ENCODE measurements at places on chromosomes 1 and 21. TPM values are rescaled to one million over a fixed set of nuclear protein-coding genes. Genes with fewer than 3 reads are reported as not detected.

SRGAP2C gene
- total RNA-seq, result 21.5 TPM

MYOM3 gene
- 0.70 TPM for total RNA-seq

DNA sequence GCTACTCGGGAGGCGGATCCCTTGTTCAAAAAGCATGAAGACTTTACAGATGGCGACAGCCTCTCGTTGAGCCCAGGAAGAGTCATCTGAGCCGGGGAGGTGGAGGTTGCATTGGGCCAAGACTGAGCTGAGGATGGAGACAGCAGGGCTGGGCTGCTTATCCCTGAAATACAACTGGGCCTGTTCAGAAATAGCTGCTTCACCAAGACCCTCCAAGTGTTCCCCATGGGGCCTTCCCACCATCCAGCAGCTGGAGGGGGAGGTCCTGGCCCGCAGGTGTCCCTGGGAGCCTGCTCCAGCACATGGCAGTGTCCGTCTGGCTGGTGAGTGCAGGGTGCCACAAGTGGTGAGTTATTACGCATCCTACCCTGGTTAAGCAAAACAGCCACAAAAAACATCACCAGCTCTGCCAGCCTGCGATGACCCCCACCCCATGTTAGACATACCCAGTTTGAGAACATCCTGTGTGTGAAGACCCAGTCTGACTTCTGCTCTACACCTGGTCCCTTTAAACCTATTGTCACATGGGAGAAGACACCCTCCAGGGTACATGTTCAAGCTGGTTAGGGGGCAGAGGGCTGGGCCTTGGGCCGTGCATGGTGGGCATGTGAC lies 93.1 kb upstream of the TMPRSS2 start:
- H3K36me3 ChIP-seq, result no peaks in the 10 kb centered on the region
- no peaks in the 10 kb centered on the region for H3K4me1 ChIP-seq
- H3K27ac ChIP-seq, result no peak overlapping the region
- H3K4me3 ChIP-seq, result no peak overlapping the region

DNA sequence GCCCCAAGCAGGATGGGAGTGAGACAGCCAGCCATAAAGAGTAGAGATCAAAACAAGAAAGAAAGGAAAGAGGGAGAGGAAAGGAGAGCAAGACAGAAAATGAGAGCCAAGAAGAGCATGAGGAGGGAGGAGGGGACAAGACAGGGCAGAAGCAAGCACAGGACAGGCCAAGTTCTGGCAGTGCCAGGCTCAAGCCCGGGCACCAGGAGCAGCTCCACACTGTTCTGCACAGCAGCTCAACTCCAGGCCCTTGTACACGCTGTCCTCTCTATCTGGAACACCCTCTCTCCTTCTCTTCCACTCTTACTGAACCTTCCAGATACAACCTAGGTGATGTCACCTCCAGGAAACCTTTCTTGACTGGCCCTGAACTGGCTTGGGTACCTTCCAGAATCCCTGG lies 11.7 kb downstream of the IFFO2 start:
- H3K36me3 ChIP-seq, result no peaks in the 10 kb centered on the region
- H3K27ac ChIP-seq, result peak overlapping the region; percentile 58
- H3K4me3 ChIP-seq, result no peak overlapping the region
- no peaks in the 10 kb centered on the region for H3K27me3 ChIP-seq
- DNase-seq, result no peak
- H3K4me1 ChIP-seq, result peaks cover 34% of the 10 kb centered on the region

DNA sequence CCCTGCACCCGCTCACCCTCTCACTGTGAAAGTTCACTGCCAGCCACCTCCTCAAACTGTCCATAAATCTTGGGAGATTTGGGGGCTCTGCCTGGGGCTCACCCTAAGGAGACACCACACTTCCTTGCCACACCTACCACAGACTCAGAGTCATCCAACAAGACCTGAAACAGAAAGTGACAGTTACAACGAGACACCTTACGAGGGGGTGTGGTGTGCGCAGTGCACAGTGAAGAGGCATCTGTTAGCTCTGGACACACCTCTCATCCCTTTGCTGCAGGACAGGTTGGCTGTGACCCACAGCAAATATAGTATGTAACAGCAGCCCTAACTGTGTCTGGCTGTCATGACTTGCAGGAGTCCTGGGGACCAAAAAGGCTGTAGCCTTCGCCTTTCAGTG lies 190.2 kb downstream of the NR5A2 start:
- H3K27ac ChIP-seq, result no peak overlapping the region
- H3K4me3 ChIP-seq, result no peak overlapping the region
- DNase-seq, result no peak
- H3K27me3 ChIP-seq, result no peaks in the 10 kb centered on the region

DNA sequence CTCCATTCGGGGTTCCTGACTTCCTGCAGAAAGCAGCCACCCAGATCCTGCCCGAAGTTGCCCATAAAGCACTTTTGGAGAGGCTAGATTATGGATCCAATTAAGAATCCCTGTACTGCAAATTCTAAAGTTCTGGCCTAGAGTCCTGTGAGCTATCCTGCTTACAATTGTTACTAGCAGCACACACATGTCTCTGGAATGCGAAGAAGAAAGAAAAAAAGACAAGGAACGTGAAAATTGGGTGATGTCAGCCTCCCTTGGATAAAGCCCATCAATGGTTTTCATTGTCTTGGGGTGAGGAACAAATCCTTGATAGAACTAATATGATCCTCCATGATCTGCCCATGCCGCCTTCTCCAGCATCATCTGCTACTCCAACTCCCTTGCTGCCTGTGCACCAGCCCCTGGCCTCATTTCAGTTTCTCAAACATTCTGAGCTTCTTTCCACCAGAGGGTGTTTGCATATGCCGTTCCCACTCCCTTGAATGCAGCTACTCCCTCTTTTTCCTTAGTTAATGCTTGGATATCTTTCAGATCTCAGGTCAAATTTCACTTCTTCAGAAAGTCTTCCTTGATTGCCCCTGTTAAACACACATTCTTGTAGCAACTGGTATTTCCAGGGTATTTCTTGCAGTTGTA lies 94.0 kb downstream of the ST6GALNAC5 start:
- H3K4me1 ChIP-seq, result peaks cover 3% of the 10 kb centered on the region

DNA sequence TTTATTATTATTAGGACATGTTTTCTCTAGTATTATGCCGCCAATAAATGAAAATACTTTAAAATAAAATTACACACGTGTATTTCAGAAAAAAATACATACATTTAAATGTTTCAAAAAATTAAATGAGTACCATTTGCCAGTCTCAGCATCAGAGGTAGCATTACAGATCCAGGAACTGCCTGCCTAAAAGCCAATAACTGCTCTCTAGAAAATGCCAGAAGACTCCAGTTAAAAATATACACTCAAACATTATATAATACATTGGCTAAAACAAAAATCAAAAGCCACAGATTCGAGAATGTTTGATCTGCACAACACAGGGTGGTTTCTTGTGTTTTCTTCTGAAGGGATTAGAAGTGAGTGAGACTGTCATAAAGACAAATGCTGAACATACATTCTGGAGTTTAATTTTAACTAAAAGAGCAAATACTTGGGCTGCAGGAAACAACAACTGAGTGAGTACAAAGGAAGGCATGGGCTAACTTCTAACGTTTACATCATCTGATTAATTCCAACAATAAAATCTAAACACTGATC lies 105.5 kb downstream of the RERE start:
- no peak for DNase-seq
- H3K4me3 ChIP-seq, result no peak overlapping the region
- no peaks in the 10 kb centered on the region for H3K36me3 ChIP-seq

DNA sequence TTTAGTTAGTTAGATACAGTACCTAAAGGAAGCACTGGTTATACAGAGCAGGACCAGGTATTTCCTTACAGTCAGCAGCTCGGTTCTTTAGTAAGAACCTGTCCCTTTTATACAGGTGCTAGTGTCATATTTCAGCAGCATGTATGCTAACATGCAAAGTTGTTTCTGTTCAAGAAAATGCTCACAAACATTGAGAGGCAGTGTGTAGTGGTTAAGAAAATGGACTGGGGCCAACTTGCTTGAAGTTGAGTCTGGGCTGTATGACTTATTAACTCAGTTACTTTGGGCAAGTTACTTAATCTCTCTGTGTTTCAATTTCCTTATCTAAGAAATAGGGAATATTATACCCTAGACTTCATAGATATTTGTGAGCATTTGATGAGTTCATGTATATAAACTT lies 31.1 kb downstream of the AK4 start:
- DNase-seq, result peak; percentile 46
- peaks cover 6% of the 10 kb centered on the region for H3K4me1 ChIP-seq
- H3K36me3 ChIP-seq, result no peaks in the 10 kb centered on the region
- H3K27me3 ChIP-seq, result no peaks in the 10 kb centered on the region
- no peak overlapping the region for H3K4me3 ChIP-seq

MTMR11 gene
- total RNA-seq, result 1.3 TPM

ODF2L gene
- total RNA-seq, result 21.1 TPM

CRYAA gene
- total RNA-seq, result not detected

DNA sequence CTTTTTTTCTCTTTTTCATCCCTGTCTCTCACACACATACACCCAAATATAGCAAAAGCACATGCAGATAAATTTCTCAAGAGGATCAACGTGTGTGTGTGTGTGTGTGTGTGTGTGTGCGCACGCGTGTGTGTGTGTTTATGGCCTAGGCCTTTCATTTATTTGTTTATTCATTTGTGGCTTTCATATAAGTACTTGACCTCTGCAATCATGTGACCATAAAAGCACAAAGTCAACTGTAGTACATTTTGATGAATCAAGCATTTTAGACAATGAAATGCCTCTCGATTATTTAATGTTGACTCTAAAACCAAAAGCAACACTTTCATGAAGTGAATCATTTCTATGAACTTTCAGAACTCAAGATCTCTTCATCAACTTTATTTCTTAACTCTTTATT lies 194.1 kb upstream of the ADGRL2 start:
- peaks cover 14% of the 10 kb centered on the region for H3K4me1 ChIP-seq
- H3K27me3 ChIP-seq, result peaks cover 6% of the 10 kb centered on the region
- H3K27ac ChIP-seq, result no peak overlapping the region
- no peaks in the 10 kb centered on the region for H3K36me3 ChIP-seq
- no peak overlapping the region for H3K4me3 ChIP-seq
- DNase-seq, result no peak

GRCh38 chr1:14377386-14377785 lies 221.1 kb upstream of the KAZN start:
- no peaks in the 10 kb centered on the region for H3K36me3 ChIP-seq
- H3K27me3 ChIP-seq, result no peaks in the 10 kb centered on the region
- H3K4me1 ChIP-seq, result no peaks in the 10 kb centered on the region
- H3K27ac ChIP-seq, result no peak overlapping the region

KRTAP10-8 gene
- not detected for total RNA-seq

DNA sequence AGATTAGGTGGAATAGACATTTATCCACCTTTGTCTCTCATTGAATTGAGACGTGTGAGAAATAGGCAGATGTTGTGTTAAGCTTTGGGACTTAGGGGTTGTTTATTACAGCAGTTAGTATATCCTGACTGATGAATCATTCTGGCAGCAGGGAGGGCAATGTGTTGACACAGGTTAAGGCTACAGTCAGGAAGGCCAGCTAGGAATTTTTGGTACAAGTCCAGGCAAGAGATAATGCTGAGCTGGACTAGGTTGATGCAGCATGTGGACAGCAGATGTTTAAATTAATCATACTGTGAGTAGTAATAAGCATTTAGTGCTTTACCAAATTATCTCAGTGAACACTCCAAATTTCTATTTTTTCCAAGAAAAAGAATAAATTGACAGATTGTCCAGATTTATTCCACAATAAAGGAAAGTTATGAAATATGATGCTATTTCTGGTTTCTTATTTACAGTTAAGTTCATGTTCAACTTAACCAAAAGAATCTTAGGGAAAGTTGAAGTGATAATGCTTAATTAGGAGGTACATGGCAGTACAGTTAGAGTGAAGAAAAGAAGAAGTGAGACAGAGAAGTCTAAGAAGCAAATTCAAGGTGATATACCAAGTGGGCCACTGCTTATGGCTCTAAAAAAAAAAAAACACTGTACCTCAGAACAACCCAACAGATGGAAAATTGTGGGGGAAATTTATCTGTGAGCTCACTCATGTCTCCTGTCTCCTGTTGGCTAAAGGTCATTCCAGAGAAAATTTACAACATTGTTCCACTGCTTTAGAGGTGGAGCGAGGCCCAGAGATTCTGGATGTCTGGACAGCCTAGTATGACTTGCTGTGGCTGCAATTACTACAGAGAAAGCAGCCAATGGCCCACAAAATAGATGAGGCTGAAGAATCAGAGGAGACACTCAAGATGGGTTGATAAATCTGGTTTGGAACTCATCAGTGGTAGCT lies 102.7 kb upstream of the C21orf91 start:
- H3K27ac ChIP-seq, result no peak overlapping the region
- H3K36me3 ChIP-seq, result no peaks in the 10 kb centered on the region
- H3K4me1 ChIP-seq, result no peaks in the 10 kb centered on the region
- H3K27me3 ChIP-seq, result no peaks in the 10 kb centered on the region
- no peak overlapping the region for H3K4me3 ChIP-seq

DIO1 gene
- total RNA-seq, result not detected

GRCh38 chr1:13930151-13930550 lies 230.2 kb downstream of the PRDM2 start:
- no peak for DNase-seq
- no peak overlapping the region for H3K4me3 ChIP-seq
- no peaks in the 10 kb centered on the region for H3K4me1 ChIP-seq
- no peak overlapping the region for H3K27ac ChIP-seq
- no peaks in the 10 kb centered on the region for H3K27me3 ChIP-seq

FRRS1 gene
- 5.6 TPM for total RNA-seq

RIPK4 gene
- 2.4 TPM for total RNA-seq

- no peaks in the 10 kb centered on the region for H3K27me3 ChIP-seq
- no peak overlapping the region for H3K4me3 ChIP-seq
- H3K36me3 ChIP-seq, result no peaks in the 10 kb centered on the region
- H3K4me1 ChIP-seq, result no peaks in the 10 kb centered on the region
These were observed 41.3 kb upstream of the ARHGEF10L start for GRCh38 chr1:17498214-17498613.

DNA sequence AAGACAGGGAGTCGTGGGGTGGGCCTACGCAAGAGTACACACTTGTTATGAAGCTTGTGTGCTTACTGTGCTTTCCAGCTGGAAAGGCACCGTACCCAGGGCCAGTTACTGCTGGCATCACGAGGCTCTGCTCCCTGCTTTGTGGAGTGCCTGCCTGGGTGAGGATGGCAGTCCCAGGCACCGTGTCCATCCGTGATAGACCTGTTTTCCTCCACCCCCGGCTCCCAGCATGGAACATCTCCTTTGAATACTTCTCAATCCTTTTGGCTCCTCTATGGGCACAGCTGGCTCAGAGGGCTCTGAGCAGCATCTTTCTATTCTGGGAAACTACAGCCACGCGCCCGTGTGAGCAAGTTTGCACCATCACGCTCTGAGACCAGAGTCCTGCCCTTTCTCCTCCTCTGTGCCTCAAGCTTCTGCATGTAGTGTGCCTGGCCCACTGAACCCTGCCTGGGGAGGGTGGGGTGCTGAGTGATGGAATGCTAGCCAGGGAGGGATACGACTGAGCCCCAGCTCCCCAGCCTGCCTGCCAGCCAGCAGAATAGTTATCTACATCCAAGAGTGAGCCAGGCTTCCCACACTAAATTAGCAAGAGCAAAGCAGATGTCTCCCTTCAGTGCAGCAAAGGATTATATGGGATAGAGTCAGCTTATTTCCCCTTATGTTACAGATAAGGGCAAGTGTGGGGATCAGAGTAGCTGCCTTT lies 7.1 kb upstream of the TNR start:
- no peaks in the 10 kb centered on the region for H3K36me3 ChIP-seq
- H3K4me3 ChIP-seq, result no peak overlapping the region
- H3K27ac ChIP-seq, result no peak overlapping the region
- no peak for DNase-seq
- no peaks in the 10 kb centered on the region for H3K27me3 ChIP-seq
- H3K4me1 ChIP-seq, result no peaks in the 10 kb centered on the region

- H3K27ac ChIP-seq, result no peak overlapping the region
- H3K36me3 ChIP-seq, result no peaks in the 10 kb centered on the region
- peaks cover under 1% of the 10 kb centered on the region for H3K4me1 ChIP-seq
These were observed 5.7 kb downstream of the SLC6A17 start for GRCh38 chr1:110155878-110156522.

All from cardiac muscle cell (in vitro differentiated cells and primary cell).